ENCODE measurements at places on chromosomes 6 and 20. TPM values are rescaled to one million over a fixed set of nuclear protein-coding genes. Genes with fewer than 3 reads are reported as not detected.

PDSS2 gene
- total RNA-seq: 7.7 TPM

CLPSL2 gene
- total RNA-seq: not detected

CEP57L1 gene
- 18.6 TPM for total RNA-seq

SLC22A1 gene
- total RNA-seq: 3.2 TPM

DNA sequence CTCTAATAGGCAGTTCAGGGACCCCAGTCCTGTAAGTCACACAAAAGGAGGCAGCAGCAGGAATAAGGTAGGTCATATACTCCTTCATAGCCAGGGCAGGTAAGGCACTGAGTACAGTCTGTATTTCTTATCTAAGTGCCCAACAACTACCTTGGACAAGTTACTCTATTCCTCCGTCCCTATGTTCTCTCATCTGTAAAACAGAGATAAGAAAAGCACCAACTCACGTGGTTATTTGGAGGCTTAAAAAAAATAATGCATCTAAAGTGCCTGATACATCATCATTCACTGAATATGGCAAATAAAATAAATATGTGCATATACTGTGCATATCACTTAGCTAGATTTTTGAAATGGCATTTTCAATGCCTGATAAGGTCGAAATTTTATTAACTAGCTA, 298.1 kb upstream of the CDYL start:
- no peak overlapping the region for H3K27ac ChIP-seq
- peaks cover 3% of the 10 kb centered on the region for H3K27me3 ChIP-seq
- no peaks in the 10 kb centered on the region for H3K36me3 ChIP-seq

DNA sequence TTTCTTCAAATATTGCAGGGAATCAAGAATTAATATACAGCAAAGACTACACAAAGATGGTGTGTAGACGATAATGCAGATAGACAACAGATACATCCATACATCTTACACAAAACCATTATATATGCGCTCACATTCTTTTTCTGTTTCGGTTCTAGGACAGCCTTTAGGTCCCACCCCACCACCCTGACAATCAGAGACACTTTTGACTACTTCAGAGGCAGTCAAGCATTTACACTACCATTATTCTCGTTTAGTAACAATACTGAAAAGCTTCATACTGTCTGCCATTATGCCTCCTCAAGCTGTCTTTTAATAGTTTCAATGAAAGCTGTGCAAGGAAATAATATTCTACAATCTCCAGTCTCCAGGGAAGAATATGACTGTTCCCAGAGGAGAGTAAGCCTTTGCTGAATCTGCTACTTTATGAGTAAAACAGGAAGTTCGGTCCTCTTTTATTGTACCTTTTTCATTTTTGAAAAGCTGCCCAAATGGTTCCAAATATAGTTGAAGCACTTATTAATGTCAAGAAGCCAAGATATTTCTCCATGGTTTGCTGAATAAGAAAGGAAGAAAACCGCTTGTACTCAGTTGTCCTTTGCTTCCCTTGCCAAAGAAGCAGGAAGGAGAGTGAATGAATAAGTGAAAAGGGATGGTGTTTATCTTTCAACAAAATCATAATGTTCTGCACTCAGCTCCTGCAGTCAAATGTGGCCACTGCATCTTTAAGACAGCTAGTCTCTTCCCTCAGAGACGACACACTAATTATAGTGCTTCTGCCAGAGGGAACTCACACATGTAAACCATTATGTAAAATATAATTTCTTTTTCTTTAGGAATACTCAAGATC, 468.3 kb downstream of the CDC5L start:
- peak; percentile 84 for DNase-seq
- no peak overlapping the region for H3K4me3 ChIP-seq
- no peaks in the 10 kb centered on the region for H3K27me3 ChIP-seq
- H3K36me3 ChIP-seq: no peaks in the 10 kb centered on the region
- no peak overlapping the region for H3K27ac ChIP-seq

DNA sequence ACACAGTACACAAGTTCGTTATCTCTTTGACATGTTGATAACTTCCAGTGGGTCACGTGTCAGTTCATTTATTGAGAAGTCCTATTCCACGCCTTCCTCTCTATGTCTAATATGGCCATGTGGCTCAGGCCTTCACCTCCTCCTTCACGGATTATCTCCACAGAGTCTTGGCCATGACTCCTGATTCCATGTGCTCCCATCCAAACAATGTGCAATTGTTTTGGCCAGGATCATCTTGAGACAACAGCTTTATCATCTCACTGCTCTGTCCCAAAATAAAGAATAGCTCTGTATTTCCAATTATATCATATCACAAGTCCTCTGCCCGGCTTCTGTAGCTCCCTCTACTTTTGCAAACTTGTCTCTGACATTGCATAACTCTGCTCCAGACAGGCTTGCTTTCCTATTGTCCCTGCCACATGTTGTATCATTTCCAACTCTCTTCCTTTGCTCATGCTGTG, 11.1 kb upstream of the TXNDC5 start:
- H3K4me3 ChIP-seq: no peak overlapping the region
- no peak overlapping the region for H3K27ac ChIP-seq
- peaks cover 5% of the 10 kb centered on the region for H3K4me1 ChIP-seq
- DNase-seq: no peak
- H3K27me3 ChIP-seq: no peaks in the 10 kb centered on the region

- H3K36me3 ChIP-seq: no peaks in the 10 kb centered on the region
- H3K27me3 ChIP-seq: peaks cover 26% of the 10 kb centered on the region
- DNase-seq: no peak
- no peaks in the 10 kb centered on the region for H3K4me1 ChIP-seq
Observed at GRCh38 chr20:56975838-56976237, 290.6 kb downstream of the BMP7 start.

GRCh38 chr6:162443101-162443500, 284.5 kb downstream of the PRKN start:
- H3K36me3 ChIP-seq: no peaks in the 10 kb centered on the region
- no peak overlapping the region for H3K27ac ChIP-seq
- H3K4me3 ChIP-seq: no peak overlapping the region

DNA sequence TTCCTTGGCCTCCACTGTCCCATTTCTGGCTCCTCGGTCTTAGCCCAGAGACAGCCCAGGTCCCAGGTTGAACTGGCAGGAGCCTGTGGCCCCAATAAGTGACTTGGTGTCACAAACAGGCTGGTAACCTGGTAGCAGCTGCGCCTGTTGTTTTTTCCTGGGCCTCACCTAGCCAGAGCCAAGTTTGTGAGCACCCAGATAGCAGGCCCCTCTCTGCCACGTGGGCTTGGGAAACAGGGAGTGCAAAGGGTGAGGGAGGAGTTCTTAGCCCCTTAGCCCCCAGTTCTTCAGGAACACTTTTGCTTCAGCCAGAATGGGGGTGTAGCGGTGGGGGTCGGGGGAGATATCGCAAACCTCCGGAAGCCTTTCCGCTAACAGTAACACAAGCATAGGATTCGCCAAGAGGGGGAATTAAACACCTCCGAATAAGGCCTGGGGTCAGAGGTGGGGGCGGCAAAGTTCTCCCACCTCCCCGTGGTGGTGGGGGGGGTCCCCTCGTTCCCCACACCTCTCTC, 760 bp downstream of the C6orf132 start:
- H3K4me1 ChIP-seq: peaks cover 41% of the 10 kb centered on the region
- H3K27me3 ChIP-seq: no peaks in the 10 kb centered on the region
- no peaks in the 10 kb centered on the region for H3K36me3 ChIP-seq
- peak overlapping the region; percentile 69 for H3K4me3 ChIP-seq
- peak overlapping the region; percentile 93 for H3K27ac ChIP-seq

- no peaks in the 10 kb centered on the region for H3K36me3 ChIP-seq
- H3K27ac ChIP-seq: no peak overlapping the region
- no peaks in the 10 kb centered on the region for H3K4me1 ChIP-seq
- no peak for DNase-seq
- no peak overlapping the region for H3K4me3 ChIP-seq
- H3K27me3 ChIP-seq: no peaks in the 10 kb centered on the region
Observed at GRCh38 chr6:24599686-24600399, 46.1 kb downstream of the KIAA0319 start.

DNA sequence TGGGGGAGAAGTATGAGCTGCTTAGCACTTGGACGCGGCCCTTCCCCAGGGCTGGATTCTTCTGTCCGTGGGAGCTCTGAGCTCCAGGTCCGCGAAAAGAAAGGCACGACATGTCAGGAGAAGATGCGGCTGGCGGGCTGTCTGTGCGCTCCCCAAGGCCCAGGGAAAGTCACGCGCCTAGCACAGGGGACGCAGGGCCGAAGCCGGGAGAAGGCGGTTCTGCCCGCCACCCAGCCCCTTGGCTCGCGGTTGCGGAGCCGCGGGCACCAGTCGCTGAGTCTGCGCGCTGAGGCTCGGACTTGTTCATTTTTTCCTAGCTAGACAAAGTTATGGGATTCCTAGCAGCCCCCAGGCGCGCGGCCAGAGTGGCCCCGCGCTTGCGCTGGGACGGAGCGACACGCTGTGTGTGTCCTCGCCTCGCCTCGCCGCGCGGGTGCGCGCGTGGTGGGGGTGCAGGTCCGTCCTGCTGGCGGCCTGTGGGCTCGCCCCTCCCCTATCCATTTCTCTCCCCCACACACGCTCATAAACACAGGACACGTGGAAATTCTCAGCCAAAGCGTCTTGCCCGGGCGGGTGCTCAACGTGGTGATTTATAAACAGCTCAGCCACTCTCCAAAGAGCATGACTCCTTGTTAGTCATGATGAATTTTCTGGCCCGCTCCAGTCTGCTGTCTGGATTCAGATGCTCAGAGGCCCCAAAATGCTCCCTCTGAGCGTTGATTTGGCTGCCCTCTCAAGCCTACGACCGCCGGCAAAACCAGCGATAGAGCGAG, 1.9 kb upstream of the POU3F2 start:
- no peaks in the 10 kb centered on the region for H3K36me3 ChIP-seq
- DNase-seq: peak; percentile 92
- H3K4me1 ChIP-seq: peaks cover 32% of the 10 kb centered on the region
- H3K4me3 ChIP-seq: peak overlapping the region; percentile 64
- H3K27ac ChIP-seq: peak overlapping the region; percentile 70

DNA sequence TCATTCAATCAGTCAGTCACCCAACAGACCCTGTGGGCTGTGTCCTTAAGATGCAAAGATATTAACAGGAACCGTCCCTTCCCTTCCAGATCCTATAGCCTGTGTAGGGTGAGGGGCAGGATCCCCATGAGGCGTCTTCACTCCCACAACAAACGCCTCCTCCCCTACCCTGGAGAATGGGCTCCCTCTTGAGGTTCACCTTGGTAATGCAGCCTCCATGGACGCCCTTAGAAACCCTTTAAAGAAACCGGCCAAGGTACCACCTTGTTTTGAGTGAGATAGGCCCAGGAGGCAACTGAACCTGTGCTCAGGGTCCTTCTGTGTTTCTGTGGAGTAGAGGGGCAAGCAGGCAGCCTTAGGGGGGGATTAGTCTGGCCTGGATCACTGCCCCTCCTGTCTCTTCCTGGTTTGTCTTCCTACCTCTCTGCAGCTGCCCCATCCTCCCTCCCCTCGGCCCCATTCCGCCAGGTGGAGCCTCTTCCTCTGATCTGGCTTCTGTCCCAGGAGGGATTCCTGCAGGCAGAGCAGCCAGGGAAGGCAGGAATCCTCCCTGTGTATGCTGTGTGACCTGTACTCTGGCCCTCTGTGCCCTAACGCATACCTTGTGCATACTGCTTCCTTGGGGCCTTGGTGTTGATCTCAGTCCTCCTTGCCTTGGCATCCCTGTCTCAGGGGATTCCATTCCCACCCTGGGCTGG, 6.6 kb upstream of the GUCA1A start:
- H3K36me3 ChIP-seq: no peaks in the 10 kb centered on the region
- H3K4me1 ChIP-seq: no peaks in the 10 kb centered on the region
- DNase-seq: peak; percentile 22
- H3K27ac ChIP-seq: no peak overlapping the region
- no peaks in the 10 kb centered on the region for H3K27me3 ChIP-seq

GRCh38 chr6:21826023-21826422, 232.5 kb downstream of the SOX4 start:
- no peaks in the 10 kb centered on the region for H3K27me3 ChIP-seq
- peaks cover 15% of the 10 kb centered on the region for H3K4me1 ChIP-seq
- DNase-seq: peak; percentile 74

- H3K4me1 ChIP-seq: no peaks in the 10 kb centered on the region
- no peak overlapping the region for H3K4me3 ChIP-seq
- peaks cover 43% of the 10 kb centered on the region for H3K36me3 ChIP-seq
- H3K27me3 ChIP-seq: no peaks in the 10 kb centered on the region
- H3K27ac ChIP-seq: no peak overlapping the region
Observed at GRCh38 chr6:28117386-28118050, 6.9 kb upstream of the ZSCAN16 start.

- peaks cover 6% of the 10 kb centered on the region for H3K4me1 ChIP-seq
- peak overlapping the region; percentile 81 for H3K4me3 ChIP-seq
- no peaks in the 10 kb centered on the region for H3K27me3 ChIP-seq
- no peak for DNase-seq
- H3K36me3 ChIP-seq: no peaks in the 10 kb centered on the region
Observed at GRCh38 chr6:118652051-118652615, 742 bp upstream of the CEP85L start.

DNA sequence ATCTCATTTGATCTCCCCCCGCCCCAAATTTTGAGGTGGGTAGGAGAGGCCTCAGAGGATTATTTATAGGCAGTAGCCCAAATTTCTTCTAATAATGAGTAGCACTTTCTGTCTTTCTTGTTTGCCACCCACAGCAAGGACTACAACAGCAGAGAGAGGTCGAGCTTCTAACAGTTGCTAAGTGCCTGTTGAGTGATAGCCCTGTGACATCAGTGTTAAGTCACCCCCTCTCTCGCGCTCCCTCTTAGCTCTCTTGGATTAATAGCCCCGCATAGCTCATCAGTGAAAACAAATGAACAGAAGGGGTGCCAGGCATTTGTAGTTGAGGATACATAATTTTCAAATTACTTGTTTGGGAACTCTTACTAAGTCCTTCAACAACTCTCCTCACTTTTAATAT, 3.5 kb downstream of the ANKRD60 start:
- H3K27me3 ChIP-seq: peaks cover 37% of the 10 kb centered on the region
- no peaks in the 10 kb centered on the region for H3K36me3 ChIP-seq
- no peak overlapping the region for H3K27ac ChIP-seq
- DNase-seq: no peak
- no peak overlapping the region for H3K4me3 ChIP-seq

GRCh38 chr20:4581838-4582237, 139.9 kb upstream of the PRND start:
- no peaks in the 10 kb centered on the region for H3K36me3 ChIP-seq
- H3K4me1 ChIP-seq: no peaks in the 10 kb centered on the region
- no peak overlapping the region for H3K27ac ChIP-seq
